ENCODE measurements at places on chromosomes 3 and 15.
A peak's percentile ranks its signal among the peaks of the same experiment; 100 is the strongest.

GRCh38 chr15:55239440-55240124 is 42.8 kb upstream of the RSL24D1 start:
- no peak overlapping the region for H3K27ac ChIP-seq
- no peaks in the 10 kb centered on the region for H3K4me1 ChIP-seq
- H3K4me3 ChIP-seq: no peak overlapping the region

- H3K27me3 ChIP-seq: no peaks in the 10 kb centered on the region
- no peak overlapping the region for H3K27ac ChIP-seq
Measured at GRCh38 chr3:180930526-180930925, 18.1 kb downstream of the FXR1 start.

- peaks cover 2% of the 10 kb centered on the region for H3K4me1 ChIP-seq
- no peaks in the 10 kb centered on the region for H3K27me3 ChIP-seq
- no peak for DNase-seq
- H3K36me3 ChIP-seq: no peaks in the 10 kb centered on the region
- no peak overlapping the region for H3K27ac ChIP-seq
- H3K4me3 ChIP-seq: no peak overlapping the region
Measured at GRCh38 chr3:188677344-188677743, 494.4 kb upstream of the TPRG1 start.

DNA sequence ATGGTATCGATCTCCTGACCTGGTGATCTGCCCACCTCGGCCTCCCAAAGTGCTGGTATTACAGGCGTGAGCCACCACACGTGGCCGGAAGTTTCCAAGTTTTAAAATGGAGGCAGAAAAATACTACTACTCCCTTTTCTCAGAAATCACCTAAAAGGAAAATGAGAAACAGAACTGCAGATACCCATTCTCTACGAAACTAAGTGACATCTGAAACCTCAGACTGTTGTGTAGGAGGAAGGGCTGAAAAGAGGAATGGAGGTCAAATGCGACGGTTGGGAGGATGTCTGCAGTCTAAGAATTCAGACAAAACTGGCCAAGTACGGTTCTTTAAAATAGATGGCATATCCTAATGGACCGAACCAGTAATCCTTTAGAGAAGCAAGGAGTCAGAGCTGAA is 24.1 kb downstream of the WDR48 start:
- no peak overlapping the region for H3K27ac ChIP-seq
- no peak overlapping the region for H3K4me3 ChIP-seq
- no peaks in the 10 kb centered on the region for H3K4me1 ChIP-seq
- no peak for DNase-seq

DNA sequence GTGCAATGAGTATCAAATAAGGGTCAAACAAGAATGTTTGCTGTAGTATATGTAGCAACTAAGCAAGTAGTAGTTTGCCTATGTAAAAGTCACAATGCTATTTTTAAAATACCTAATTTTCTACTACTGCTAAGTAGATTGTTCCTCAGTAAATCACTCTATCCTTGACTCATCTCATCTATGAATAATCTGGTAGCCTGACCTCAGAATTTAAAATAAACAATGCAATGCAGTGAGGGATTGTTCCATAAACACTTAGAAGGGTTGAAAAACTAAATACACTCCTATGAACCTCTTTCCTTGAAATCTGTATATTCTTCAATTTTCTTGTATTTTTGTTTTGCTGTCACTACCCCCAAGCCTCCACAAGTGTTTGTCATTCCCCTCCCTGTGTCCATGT is 253.3 kb downstream of the TBC1D5 start:
- no peaks in the 10 kb centered on the region for H3K27me3 ChIP-seq
- H3K36me3 ChIP-seq: no peaks in the 10 kb centered on the region
- no peak for DNase-seq
- no peak overlapping the region for H3K27ac ChIP-seq

- no peak for DNase-seq
- H3K27me3 ChIP-seq: no peaks in the 10 kb centered on the region
- H3K27ac ChIP-seq: no peak overlapping the region
- no peak overlapping the region for H3K4me3 ChIP-seq
Measured at GRCh38 chr3:154730186-154730585, 300.2 kb upstream of the GPR149 start.

GRCh38 chr3:10757821-10758130 is 58.3 kb upstream of the SLC6A11 start:
- H3K27me3 ChIP-seq: no peaks in the 10 kb centered on the region
- H3K36me3 ChIP-seq: no peaks in the 10 kb centered on the region
- no peak for DNase-seq
- no peak overlapping the region for H3K27ac ChIP-seq

DNA sequence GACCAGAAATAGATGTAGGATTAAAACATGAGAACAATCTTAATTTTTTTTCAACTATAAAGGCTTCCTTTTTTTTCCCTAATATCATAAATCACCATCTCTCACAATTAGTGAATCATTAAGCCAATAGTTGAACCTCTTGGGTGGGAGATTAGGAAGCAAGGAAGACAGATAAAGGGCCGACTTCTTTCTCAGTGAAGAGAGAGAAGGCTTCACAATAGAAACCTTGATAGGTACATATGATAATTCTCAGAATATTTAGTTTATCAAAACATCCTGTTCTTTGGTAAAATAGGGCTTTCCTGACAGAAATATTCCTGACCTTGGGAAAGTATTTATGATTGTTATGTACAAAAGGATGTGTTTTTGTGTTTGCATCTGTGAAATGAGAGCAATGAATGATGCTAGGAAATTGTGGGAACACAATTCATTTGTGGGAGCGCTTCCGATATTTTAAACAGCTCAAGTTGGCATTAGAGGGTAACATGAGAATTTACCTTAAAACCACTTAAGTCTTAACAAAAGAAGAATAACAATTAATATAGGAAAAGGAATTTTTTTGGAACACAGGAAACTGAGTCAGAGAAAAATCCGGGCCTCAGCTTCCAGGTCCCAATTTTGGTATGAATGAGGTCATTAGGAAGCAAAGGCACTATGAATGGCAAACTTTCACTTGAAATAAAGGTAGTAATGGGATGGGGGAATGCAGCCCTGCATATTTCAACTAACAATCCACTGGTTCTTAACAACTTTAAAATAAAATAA is 263.2 kb upstream of the TGFBR2 start:
- no peaks in the 10 kb centered on the region for H3K36me3 ChIP-seq
- H3K4me3 ChIP-seq: no peak overlapping the region
- DNase-seq: no peak
- H3K27me3 ChIP-seq: no peaks in the 10 kb centered on the region

DNA sequence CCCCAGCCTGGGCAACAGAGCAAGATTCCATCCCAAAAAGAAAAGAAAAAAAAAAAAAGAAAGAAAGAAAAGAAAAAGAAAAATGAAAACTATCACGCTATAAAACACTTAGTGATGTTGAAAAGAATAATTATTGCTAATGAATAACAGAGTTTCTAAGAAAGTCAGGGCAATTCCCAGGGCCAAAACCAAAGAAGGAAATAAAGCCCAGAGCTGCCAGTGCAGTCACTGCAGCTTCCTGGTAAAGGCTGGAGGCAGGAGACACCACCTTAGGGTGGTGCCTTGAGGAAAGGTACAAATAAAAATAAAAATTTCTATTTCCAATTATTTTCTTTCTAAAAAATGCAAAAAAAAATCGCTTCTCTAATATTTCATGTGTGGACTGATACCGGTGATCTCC is 19.7 kb upstream of the UACA start:
- DNase-seq: no peak
- no peak overlapping the region for H3K27ac ChIP-seq
- H3K36me3 ChIP-seq: no peaks in the 10 kb centered on the region
- H3K4me3 ChIP-seq: no peak overlapping the region
- no peaks in the 10 kb centered on the region for H3K4me1 ChIP-seq

GRCh38 chr3:188396900-188397299 is 242.9 kb downstream of the LPP start:
- no peak for DNase-seq
- peak overlapping the region; percentile 71 for H3K27ac ChIP-seq
- H3K27me3 ChIP-seq: no peaks in the 10 kb centered on the region
- no peaks in the 10 kb centered on the region for H3K36me3 ChIP-seq

- no peaks in the 10 kb centered on the region for H3K27me3 ChIP-seq
- H3K36me3 ChIP-seq: no peaks in the 10 kb centered on the region
- H3K4me1 ChIP-seq: no peaks in the 10 kb centered on the region
- no peak overlapping the region for H3K4me3 ChIP-seq
- no peak for DNase-seq
Measured at GRCh38 chr15:72483279-72483678, 9.1 kb downstream of the ARIH1 start.

DNA sequence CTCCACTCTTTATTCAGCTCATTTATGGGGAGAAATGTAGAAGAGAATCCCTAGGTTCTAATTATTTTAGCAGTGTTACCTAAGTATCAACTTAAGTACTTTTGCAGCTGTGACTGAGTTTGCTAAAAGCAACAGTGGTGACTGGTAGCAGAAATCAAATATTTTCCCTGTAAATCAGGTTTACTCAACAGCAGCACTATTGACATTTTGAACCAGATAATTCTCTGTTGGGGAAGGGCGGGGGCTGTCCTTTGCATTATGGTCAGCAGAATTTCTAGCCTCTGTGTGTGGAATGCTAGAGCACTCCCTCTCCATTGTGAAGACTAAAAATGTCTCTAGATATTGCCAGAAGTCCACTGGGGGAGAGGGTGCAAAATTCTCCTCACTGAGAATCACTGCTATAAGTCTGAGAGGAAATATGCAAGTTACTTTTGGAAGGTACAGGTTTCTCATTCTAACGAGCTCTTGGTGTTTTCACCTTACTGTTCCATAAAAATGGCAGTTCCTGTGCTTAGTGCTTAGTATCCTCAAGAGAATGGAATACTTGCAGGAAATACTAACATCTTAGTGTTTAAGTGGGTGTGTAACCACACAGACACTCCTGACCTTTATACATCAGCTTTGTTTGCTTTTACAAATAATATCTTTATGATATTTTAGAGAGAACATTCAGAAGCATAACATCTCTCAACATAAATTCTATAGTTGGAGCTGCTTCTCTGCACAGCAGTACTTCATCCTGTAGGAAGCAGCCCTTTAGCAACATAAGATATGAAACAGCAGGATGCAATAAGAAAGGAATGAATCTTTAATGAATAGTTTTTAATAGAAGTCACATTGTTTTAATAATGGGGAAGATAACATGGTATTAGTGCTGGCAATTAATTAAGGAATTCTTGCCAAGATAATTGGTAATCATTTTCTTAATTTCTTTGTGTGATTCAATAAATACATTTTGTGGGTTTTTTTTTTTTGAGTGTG is 246.5 kb upstream of the GOLIM4 start:
- no peak overlapping the region for H3K4me3 ChIP-seq
- H3K27me3 ChIP-seq: no peaks in the 10 kb centered on the region
- no peaks in the 10 kb centered on the region for H3K4me1 ChIP-seq
- no peaks in the 10 kb centered on the region for H3K36me3 ChIP-seq
- no peak for DNase-seq
- H3K27ac ChIP-seq: no peak overlapping the region

DNA sequence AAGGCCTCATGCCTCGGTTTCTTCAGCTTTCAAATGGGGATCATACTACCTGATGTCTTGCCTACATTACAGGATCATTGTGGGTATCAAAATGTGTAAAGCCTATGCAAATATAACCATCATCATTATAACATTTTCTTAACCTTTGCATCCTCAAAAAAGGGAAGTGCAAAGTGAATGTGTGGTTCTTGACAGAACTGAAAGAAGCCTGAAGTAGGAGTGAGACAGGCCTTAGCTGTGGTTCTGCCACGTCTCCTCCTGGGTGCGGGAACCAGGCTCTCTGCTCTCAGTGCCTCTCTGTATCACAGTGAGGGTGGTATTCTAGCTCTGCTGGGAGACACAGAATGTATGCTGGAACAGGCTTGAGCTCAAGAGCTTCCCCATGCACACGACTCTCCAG is 316.9 kb upstream of the ICE2 start:
- H3K4me1 ChIP-seq: no peaks in the 10 kb centered on the region
- no peaks in the 10 kb centered on the region for H3K27me3 ChIP-seq
- DNase-seq: no peak
- no peak overlapping the region for H3K27ac ChIP-seq
- H3K4me3 ChIP-seq: no peak overlapping the region
- no peaks in the 10 kb centered on the region for H3K36me3 ChIP-seq

- H3K27me3 ChIP-seq: no peaks in the 10 kb centered on the region
- DNase-seq: no peak
- no peak overlapping the region for H3K4me3 ChIP-seq
- H3K36me3 ChIP-seq: no peaks in the 10 kb centered on the region
- no peak overlapping the region for H3K27ac ChIP-seq
- H3K4me1 ChIP-seq: no peaks in the 10 kb centered on the region
Measured at GRCh38 chr3:47156396-47156795, 7.5 kb downstream of the SETD2 start.

- no peaks in the 10 kb centered on the region for H3K27me3 ChIP-seq
- peaks cover 2% of the 10 kb centered on the region for H3K4me1 ChIP-seq
- no peak overlapping the region for H3K27ac ChIP-seq
- no peak for DNase-seq
- H3K36me3 ChIP-seq: no peaks in the 10 kb centered on the region
Measured at GRCh38 chr3:66823009-66823397, 175.1 kb upstream of the KBTBD8 start.

DNA sequence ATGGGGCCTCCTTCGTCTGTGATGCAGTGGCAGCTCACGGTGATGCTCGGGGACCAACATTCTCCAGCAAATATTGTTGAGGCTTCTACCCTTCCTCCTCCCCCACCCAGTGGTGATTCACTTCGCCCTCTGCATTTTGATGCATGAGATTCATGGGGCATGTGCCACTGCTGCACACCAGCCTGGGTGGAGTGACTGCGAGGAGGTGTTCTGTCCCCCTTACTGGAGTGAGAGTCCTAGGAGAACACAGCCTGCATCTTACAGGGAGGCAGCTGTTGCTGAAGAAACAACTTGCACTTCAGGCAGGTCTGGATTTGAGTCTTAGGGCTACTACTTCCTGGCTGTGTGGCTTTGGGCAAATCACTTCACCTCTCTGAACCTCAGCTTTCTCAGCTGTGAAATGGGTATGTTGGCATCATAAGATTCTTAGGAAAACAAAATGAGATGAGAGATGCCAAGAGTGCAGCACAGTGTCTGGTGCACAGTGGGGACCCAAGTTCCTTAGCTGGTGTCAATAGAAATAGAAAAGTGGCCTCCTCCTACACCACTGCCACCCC is 10.2 kb upstream of the SKOR1 start:
- H3K4me3 ChIP-seq: no peak overlapping the region
- H3K27ac ChIP-seq: no peak overlapping the region
- no peak for DNase-seq
- peaks cover 15% of the 10 kb centered on the region for H3K27me3 ChIP-seq

GRCh38 chr15:51780636-51781035 is 29.2 kb downstream of the TMOD2 start:
- no peaks in the 10 kb centered on the region for H3K4me1 ChIP-seq
- H3K27ac ChIP-seq: no peak overlapping the region
- H3K27me3 ChIP-seq: no peaks in the 10 kb centered on the region
- no peaks in the 10 kb centered on the region for H3K36me3 ChIP-seq
- H3K4me3 ChIP-seq: no peak overlapping the region

DNA sequence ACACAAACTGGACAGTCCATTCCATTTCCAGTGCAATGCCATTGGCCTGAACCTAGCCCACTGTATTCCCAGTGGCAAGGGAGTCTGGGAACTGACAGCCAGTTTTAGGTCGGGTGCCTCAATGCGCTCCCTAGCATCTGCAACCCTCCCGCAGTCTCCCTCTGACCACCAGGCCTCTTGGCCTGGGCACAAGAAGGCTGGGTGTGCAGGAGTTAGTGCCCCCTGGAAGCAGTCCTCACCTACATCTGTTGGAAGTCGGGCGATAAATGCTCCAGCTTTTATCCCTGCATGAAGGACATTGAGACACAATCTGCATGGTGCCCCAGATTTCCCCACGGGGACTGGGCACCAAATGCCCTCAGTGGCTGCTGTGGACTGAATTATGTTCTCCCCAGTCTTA is 12.7 kb downstream of the C3orf22 start:
- H3K4me3 ChIP-seq: no peak overlapping the region
- no peaks in the 10 kb centered on the region for H3K36me3 ChIP-seq
